ENCODE measurements at places on chromosomes 6 and 20.

DNA sequence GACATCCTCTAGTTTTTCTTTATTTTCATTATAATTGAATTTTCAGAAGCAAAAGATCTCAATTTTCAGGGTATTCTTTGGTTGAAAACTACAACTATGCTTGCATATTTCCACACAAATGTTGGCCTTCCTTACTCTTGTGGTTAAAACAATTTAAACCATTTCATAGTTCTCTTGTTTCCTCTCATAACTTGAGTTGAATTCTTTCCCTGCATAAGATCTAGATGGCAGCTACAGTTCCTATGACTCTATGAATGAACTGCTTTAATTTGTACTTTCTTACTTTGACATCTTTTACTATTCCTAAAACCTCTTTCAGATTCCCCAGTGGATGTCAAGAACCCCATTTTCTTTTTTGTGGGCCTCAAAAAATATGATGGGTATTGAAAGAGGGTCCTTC, 564.5 kb downstream of the NKAIN2 start:
- no peak for DNase-seq

- no peak for DNase-seq
These were observed 652 bp downstream of the BMP6 start for GRCh38 chr6:7726416-7727085.

GRCh38 chr20:64153861-64154589, 10.2 kb upstream of the MYT1 start:
- DNase-seq = no peak

DNA sequence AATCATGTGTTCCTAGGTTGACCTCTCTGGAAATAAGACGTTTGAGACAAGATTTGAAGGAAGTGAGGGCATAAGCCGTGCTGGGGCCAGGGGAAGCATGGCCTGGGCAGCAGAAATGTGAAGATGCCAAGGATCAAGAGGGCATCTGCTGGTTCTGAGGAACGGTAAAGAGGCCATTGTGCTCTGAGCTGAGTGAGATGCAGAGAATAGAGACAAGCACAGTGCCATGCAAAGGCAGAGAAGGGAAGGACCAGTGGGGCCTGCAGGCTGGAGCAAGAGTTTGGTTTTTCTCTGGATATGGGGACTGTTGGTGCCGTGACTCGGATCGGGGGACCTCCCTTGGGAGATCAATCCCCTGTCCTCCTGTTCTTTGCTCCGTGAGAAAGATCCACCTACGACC, 50.8 kb downstream of the SMPDL3A start:
- no peak for DNase-seq

- DNase-seq = peak; percentile 12
These were observed 100.2 kb upstream of the KCNG1 start for GRCh38 chr20:51122931-51123658.

DNA sequence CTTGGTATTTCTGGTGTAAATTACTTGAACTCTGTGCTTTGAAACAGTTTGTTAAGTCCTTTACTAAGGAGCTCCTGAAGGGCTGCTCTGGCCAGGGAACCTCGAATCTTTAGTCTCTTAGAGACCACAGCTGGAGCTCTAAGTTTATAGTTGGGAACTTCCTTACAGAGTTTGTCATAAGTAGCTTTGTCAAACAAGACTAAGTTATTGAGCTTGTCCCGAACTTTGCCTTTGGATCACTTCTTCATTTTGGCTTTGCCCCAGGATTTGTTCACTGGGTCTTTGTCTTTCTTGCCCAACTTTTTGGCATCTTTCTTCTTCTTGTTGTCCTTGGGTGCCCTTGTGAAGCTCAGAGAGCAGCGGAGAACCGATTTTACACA, 64.8 kb downstream of the FAM50B start:
- no peak for DNase-seq

DNA sequence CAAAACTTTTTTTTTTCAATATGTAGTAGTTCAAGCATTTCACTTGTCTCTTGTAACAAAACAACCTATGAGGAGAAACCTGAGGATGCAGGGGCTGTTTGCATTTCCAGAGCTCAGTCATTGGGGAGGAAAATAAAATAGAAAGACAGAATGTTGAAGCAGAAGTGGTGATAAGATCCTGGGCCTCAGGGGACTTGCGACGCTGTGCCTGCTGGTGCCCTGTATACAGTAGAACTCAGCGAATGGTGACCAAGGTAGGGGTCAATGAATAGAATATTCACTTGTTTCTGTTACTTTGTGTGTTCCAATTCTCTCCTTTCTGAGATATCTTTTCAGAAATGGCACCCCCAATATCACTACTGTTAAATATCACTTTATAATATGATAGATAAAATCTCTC, 271.6 kb downstream of the FARS2 start:
- DNase-seq = no peak

GRCh38 chr6:162184465-162184864, 543.1 kb downstream of the PRKN start:
- DNase-seq = no peak

DNA sequence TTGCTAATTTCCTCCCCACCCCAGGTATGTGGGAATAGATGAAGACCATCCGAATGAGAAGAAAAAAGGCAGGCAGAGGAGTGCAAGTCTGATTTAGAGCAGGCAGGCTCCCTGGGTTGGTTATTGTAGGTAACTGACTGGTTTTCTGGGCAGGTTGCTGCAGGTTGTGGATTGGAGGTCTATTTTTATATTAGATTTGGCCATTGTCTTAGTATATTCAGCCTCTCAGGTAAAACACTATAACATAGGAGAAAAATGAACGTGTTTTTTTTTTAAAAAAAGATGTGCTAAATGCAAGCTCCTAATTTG, 492 bp upstream of the TBC1D7 start:
- no peak for DNase-seq

DNA sequence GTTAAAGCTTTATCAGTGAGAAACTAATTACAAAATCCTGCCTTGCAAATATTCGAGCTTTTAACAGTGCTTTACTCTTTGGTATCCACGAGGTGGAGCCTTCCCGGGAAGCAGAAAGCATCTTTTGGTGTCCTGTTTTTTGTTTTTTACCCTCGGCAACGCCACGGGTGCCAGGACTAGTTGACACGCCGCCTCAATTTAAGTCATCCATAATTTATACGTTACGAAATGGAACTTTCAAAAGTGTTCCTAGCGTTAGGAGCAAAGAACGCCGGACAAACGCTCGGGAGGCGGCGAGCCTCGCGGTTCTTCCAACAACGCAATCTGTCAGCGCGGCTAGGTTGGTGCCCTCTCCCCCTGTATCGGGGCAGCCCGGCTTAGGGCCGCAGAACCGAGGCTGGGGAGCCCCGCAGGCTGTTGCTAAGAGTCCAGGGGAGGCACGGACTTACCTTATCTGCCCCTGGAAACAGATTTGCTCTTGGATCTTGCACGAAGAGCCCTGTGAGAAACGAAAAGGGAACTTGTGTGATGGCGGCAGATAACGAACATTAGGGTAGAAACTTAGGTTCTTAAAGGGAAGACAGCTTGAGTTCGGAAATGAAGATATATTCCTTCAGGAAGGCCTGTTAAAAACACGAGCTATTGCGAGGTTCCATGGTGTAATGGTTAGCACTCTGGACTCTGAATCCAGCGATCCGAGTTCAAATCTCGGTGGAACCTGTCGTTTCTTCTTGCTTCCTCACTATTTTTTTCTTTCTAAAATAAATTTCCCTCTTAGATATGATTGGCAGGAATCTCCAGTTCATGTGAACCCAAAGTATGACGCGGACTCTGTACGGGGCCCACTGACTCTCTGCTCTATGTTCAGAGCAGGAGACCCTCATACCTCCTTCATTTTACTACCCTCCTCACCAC, 46.2 kb upstream of the ZNF184 start:
- DNase-seq = peak; percentile 29

DNA sequence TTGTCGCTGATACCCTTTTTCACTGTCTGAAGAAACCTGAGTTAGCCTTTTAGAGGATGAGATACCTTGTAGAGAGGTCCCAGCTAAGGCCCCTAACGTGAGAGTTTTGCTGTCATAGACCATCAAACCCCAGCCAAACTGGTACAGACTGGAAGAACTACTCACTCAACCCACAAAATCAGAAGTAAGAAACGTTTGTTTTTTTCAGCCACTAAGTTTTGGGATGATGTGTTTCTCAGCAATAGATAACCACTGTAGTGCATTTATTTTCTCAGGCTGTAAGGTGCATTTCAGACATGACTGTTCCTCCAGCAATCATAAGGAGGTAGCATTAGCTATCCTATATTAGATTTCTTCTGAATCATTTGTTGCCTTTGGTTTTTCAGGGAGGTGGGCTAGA, 407.3 kb upstream of the FLRT3 start:
- no peak for DNase-seq

DNA sequence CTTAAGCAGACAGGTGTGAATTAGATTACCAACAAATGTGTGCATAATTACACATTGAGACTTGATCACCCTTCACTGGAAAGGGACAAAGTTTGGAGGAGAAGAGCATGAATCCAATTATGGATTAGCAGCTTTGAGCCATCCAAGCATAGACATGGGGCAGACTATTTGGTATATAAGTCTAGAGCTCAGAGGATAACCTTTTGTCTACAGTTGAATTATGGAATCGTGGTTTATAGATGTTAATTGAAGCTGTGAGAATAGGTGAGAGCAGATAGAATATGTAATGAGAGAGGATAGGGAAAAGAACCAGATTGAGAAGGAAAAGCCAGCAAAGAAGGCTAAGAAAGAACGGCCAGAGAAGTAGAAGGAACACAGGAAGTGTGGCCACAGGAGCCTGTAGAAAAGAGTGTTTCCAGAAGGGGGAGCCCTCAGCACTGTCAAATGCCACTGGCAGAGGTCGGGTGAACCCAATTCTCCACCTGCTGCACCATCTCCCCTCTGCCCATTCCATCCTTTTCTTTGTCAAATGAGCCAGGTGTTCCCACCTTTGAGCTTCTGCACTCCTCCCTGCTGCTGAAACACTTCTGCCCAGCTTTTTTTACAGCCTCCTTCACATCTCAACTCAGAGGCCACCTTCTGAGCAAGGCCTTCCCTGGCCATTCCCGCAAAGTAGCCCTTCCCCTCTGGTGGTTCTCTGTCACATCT, 7.3 kb downstream of the DNTTIP1 start:
- DNase-seq = no peak

- DNase-seq = no peak
These were observed 128.2 kb downstream of the BANF2 start for GRCh38 chr20:17827759-17828559.

GRCh38 chr6:136793363-136793762, 1.1 kb upstream of the MAP3K5 start:
- DNase-seq = no peak

GRCh38 chr6:33430334-33430733, 10.5 kb downstream of the SYNGAP1 start:
- no peak for DNase-seq

DNA sequence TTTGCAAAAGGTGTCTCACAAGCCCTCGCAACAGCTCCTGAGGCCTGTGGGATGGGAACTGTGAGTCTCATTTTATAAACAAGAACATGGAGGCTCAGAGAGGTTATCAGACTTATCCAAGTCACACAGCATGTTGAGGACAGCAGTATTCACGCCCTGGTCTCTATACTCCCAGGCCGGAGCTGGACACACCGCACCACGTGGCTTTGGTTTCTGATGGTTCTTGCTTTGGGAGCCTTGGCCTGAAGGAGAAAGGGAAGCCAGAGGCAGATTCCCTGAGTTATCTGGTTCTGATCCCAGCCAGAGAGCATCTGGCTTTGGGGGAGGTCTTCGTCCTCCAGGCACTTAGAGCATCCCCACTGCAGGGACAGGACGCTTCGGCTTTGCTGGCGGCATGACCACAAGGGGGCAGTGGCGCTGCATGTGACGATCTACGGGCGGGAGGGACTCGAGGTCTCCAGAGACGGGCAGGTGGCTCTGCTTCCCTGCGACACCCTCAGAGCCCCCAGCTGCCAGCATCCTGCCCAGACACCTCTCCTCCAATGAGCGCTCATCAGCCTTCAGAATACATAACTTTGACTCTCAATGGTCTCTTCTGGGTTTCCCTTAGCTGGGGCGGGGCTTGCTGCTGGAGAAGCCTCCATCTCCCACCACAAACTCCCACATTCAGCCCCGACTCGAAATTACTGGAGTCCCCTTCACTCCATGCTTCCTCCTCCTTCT, 51.4 kb upstream of the SAYSD1 start:
- DNase-seq = peak; percentile 60

DNA sequence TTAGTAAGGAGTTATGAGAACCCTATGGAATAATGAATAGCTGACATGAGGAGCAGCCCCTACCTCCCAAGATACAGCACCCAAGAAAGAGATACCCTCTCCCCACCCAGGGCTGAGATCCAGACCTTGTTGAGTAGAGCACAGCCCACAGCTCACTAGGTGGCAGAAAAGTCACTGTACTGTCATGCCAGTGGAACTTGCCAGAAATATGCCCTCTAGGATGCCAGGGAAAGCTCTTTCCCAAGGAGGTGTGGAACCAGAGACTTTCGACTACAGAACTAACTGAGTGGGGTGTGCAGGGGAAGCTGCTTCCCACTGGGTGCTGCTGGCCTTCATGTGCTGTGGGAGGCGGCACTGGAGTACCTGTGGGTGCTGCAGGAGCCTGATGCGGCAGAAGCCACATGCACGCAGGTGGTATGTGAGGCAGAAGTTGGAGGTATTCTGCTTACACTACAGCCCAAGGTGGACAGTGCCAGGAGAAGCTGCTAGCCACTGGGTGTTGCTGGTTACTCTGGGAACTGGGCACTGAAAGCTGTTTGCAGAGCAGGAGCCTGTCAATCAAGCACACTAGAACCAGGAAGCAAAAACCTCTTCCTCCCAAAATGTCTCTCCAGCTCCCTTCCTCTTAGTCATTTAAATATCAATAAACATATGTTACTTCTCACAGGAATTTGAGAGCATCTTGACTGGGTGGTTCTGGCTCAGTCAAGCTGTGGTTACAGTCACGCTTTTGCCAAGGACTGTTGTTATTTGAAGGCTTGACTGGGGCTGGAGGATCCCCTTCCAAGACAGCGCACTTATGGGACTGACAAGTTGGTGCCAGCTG, 17.8 kb downstream of the ARMC12 start:
- no peak for DNase-seq

Measured in stimulated activated CD8-positive, alpha-beta memory T cell treated with anti-CD3 and anti-CD28 coated beads, Interleukin-7, amount 100 ng/mL, for 48 hours (primary cell).